ENCODE measurements at places on chromosomes 2 and 18.

GRCh38 chr2:12504443-12504842 is 212.3 kb upstream of the TRIB2 start:
- DNase-seq = no peak

DNA sequence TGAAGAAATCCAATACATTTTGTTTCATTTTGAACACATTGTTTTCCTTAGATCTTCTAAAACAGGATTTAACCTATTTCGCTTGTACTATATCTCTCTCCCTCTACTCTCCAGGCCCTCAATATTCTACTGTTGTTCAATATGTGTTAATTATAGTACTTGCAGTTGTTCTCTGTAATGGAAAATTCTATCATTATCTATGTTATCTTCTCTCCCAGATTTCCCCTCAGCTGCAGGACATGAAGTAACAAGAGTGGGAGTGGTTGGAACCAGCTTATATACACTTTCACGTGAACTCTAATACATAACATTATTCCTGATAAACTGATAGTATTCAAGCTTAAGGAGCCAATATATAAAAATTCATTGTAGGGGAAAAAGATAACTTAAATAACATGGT is 7.0 kb upstream of the STRN start:
- DNase-seq = no peak

DNA sequence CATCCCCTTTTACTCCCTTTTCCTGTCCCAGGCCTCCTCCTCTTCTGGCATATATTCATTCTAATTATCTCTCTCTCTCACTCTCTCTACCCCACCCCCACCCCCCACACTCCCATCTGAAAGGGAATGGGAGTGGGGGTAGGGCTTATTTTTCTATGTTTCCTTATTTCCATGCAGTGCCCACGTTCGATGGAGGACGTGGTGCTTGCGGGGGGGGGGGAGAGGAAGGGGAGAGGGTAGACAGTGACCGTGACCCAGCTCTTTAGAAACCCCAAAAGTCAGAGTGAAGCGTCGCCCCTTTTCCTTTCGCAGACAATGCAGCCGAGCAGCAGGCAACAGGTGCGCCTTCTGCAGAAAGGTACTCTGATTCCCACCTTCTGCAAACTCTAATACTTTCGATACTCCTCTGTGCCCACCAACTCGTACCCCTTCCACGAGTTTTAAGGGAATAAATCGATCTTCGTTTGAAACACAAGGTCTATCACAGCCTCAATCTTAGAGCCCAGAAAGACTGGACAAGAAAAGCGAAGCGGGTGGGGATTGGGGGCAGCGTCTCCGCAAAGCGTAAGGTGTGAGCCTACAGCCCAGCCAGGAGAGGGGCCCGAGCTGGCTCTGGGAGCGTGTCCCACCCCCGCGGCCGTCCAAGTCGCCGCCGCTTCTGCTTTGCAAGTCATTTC is 891 bp upstream of the NR4A2 start:
- DNase-seq = no peak

DNA sequence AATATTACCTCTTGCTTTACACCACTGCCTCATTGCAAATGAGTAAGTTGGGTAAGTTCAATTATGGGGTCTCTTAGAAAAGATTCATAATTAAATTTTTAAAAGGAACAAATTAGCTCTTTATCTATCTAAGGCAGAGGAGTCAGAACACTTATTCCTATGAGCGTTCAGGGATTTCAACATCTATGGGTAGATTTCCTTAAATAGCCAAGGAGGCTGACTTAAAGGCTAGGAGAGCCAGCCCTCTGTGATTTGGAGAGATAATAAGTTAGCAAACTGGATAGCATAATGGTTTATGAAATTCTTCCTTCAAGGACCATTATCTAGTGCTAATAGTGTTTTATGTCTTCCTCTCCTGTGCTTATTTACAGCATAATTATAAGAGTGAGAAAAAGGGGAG is 387.7 kb downstream of the STK39 start:
- DNase-seq = no peak

DNA sequence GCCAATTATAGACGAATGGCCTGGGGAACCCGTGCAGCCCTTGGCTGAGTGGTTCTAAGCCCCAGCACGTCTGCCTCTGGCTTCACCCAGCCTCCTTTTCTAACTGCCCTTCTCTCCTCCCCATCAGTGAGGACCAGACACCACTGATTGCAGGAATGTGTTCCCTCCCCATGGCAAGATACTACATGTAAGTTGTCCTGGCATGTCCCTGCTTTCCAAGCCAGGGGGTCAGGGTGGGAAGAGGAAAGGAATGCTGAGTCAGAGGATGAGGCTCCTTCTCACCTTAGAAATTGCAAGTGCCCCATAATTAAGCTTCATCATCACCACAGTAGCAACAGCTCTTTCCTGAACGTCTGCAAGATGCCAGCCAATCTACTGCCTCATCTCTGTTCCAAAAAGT is 4.8 kb downstream of the IL1F10 start:
- DNase-seq = no peak

DNA sequence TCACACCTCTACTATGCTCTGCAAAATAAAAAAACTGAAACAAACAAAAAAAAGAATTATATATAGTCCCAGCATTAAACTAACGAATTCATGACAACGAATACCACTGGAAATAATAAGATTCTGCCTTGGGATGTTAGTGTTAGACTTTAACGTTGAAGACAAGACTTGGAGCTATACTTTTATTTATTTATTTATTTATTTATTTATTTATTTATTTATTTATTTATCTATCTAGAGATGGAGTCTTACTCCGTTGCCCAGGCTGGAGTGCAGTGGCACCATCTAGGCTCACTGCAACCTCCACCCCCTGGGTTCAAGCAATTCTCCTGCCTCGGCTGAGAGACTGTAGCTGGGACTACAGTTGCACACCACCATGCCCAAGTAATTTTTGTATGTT is 27.2 kb upstream of the PAPOLG start:
- no peak for DNase-seq

GRCh38 chr18:79577451-79578395 is 101.9 kb upstream of the CTDP1 start:
- DNase-seq = no peak

DNA sequence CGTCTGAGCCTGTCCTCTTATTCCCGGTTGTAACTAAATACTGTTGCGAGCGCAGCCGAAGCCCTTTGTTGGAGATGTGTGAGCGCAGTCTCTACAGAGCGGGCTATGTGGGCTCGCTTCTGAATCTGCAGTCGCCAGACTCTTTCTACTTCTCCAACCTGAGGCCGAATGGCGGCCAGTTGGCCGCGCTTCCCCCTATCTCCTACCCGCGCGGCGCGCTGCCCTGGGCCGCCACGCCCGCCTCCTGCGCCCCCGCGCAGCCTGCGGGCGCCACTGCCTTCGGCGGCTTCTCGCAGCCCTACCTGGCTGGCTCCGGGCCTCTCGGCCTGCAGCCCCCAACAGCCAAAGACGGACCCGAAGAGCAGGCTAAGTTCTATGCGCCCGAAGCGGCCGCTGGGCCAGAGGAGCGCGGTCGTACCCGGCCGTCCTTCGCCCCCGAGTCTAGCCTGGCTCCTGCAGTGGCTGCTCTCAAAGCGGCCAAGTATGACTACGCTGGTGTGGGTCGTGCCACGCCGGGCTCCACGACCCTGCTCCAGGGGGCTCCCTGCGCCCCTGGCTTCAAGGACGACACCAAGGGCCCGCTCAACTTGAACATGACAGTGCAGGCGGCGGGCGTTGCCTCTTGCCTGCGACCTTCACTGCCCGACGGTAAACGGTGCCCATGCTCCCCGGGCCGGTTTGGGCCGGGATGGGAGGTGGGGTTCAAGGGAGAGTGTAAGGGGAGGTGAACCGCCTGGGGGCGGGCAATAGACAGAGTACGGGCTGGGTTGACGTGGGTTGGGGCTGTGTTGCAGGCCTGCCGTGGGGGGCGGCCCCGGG is at the start of gene HOXD12:
TSS of gene HOXD12 (plus strand) at position 68 of the 819 bp plus-strand sequence. CDS start at position 75, 7 bp downstream.
- no peak for DNase-seq

GRCh38 chr2:128090575-128090944 is 440 bp upstream of the UGGT1 start:
- no peak for DNase-seq

GRCh38 chr18:60266558-60266957 is 106.0 kb downstream of the MC4R start:
- no peak for DNase-seq

DNA sequence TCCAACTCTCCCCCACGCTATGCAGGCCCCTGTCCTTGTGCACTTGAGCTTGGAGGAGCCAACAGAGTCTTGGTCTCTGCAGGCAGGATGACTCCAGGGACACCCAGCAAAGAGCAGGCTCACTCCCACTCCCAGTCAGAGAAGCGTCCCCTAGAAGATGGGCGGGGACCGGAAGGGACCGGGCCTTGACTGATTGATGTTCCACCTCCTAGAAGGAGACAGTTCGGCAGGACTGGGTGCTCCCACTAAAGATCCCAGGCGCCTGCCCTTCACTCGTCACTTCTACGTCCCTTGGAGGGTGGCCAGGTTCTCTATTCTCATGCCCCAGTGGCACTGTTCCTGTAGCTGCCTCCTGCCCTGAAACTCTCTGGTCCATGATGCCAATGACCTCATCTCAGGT is 3.2 kb upstream of the SP100 start:
- no peak for DNase-seq

DNA sequence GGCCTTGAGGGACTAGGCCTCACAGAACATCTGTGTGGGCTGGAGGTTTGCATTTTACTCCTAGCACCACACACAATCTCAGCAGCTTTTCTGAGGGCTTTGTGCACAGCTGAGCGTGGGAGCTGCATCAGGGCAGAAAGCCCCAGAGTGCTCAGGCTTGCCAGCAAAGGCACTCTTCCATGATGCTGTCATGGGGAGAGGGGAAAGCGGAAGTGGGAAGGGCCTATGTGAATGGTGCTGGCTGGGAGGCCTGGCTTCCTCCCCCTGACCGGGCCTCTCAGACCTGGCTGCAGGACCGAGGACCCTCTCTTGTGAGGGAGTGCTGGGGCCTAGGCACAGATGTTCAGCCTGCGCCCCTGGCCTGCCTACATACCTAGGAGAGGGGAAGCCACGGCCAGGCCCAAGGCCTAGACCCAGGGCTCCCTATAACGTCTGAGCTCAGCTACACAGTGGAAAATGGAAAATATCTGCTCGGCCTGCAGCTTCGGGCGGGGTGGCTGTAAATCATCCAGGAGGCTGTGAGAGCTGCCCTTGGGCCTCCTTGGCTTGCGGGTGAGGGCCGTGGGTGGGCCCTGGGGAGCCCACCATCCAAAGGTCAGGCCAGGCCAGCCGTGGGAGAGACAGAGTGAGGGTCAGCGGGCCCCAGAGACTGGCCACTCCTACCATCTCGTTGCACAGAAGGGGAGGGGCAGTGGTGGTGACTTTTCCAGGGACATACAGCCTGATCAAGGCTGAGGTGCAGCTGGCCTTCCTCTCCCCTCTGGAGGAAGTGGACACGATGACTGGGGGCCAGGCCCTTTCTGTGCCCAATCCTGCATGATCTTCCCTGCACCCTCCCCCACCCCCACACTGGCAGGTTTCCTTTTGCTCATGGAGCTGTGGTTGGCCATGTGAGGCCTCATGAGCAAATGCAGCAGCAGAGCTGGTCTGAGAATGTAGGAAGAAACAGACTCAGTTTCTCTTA is 22.8 kb downstream of the GLI2 start:
- DNase-seq = no peak

DNA sequence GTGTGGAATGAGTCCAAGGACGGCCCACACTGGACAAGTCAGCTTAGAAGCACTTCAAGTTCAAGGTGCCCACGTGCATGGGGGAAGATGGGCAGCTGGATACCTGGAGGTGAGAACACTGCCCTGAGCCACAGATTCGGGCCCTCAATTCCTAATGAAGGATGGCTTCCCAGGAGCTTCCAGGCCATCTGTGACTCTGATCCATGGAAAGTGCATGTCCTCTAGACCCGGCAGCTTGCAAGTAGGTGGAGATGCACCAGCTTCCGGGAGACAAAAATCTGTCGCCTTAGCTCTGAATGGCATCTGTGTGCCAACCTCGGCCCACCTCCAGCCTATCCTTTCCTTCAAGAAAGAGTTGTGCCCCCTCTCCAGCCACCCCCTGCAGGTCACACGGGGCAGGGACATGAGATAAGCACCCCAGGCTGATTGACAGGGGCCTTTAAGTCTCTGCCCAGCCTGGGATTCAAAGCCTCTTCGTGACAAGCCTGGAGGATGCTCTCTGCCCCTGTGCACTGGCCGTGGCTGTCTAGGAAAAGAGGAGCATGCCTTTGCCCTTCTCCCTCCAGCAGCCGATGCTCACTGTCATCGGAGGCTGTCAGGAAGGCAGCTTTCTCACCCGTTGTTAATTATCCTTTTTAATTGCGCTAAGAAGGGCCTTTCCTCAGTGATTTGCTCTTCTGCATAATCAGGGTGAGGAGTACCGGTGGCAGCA is 65.5 kb downstream of the BIN1 start:
- no peak for DNase-seq

DNA sequence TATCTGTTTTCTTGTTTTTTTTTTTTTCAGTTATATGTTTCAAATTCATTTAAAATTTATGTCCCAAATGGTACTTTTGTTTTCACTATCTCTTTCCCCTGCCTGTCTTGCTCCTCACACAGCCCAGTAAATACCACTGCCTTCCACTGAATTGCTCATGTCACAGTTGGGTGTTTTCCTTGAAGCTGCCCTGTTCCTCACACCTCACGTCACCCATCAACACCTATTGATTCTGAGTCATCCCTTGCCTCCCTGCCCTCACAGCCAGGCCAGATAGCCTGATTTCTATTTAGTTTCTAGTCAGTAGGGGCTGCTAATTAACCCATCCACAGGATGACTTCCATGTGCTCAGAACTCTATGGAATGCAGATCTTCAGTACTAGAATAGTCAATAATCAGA is 25.3 kb downstream of the FSHR start:
- no peak for DNase-seq

- DNase-seq = no peak
Measured at GRCh38 chr2:18500333-18500732, 60.1 kb downstream of the RDH14 start.

DNA sequence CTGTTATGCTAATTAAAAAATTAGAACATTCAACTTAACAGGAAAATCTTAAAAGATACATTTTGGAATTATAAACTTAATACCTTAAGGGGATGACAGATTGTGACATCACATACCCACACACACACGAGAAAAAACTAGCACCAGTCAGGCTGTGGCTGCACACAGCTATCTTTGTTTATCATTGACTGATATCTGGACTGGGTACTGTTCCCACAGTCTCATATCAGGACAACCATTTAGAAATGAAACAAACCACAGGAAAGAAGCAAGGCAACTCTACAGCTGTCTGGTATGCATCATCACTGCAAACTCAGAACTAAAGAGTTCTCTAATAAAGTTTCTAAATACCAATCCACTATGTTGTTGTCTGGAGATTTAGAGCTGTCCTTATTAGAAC is 210.9 kb upstream of the SMAD7 start:
- DNase-seq = no peak

GRCh38 chr18:28065031-28065792 is 111.7 kb downstream of the CDH2 start:
- no peak for DNase-seq

DNA sequence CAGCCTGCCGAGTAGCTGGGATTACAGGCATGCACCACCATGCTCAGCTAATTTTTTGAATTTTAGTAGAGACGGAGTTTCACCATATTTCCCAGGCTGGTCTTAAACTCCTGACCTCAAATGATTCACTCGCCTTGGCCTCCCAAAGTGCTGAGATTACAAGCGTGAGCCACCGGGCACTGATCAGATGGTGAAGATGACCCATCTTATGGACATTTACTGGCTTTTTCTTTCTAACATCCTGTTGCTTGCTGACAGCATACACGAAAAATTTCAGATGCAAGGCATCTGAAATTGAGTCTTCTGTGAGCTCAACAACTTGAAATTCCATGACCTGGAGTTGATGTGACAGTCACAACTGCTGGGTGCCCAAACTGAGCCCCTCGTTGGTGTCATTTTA is 859.5 kb upstream of the CNTNAP5 start:
- DNase-seq = no peak
